ENCODE measurements at places on chromosomes 12 and 14.

DNA sequence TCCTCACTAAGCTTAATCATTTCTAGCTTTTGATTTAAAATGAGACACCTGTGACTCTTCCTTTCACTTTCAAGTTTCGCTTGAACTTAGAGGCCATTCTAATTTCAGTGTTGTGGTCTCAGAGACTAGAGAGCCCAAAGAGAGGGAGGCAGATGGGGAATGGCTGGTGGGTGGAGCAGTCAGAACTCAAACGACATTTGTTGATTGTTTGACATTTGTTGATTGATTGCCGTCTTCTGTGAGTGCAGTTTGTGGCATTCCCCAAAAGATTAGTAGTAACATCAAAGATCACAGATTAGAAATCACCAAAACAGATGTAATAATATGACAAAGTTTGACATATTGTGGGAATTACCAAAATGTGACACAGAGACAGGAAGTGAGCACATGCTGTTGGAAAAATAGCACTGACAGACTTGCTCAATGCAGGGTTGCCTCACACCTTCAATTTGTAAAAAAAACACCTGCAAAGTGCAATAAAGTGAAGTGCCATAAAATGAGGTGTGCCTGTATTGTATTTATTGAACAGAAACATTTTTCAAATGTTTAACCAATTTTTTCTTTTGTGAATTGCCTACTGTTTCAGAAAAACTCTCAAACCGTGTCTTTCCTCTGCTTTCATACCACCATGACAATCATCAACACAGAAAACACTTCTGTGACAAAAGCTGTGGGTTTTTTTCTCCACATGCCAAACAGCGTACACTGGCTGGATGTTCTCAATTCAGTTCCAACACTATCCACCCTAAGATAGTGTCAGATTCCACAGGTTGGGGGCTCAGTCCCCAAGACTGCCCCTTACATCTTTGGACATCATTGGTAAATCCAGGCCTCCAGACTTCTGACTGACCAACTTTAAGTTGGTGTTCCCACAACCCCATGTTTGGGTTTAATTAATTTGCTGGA is 376.3 kb upstream of the RGS6 start:
- peak; percentile 53 for DNase-seq

- peak; percentile 53 for DNase-seq
These were observed 700.2 kb downstream of the DIO2 start for GRCh38 chr14:79511146-79511545.

DNA sequence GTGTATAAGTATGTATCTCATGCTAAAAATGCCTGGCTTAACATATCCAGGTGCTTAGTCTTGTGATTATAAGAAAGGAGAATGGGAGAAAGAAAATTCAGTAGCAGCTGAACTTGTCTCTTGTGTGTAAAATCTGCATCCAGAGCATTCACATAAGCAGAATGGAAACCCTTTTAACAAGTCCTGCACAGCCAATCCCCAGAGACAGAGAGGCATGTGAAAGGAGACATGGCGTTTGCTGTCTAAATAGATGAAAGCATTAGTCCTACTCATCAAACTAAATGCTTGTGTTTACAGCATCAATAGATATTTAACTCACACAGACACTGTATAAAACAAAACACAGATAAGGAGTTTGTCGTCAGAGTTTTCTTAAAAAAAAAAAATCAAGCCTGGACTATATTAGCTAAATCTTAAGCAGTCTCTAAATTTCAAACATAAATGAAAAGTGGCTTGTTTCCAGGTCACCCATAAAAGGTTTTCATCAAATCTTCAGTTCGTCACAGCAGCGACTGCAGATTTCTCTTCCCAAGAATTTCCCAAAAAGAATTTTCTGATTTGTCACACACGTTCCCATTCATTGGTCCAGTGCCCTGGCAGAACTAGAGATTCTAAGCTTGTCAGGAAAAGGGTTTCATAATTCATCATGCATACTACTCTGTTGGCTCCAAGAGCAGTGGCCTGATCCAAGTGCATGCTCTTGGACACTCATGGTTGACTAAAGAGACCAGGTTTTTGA is 249.2 kb downstream of the BTG1 start:
- DNase-seq: peak; percentile 6

GRCh38 chr12:105504286-105504685 is 173.8 kb downstream of the C12orf75 start:
- no peak for DNase-seq

DNA sequence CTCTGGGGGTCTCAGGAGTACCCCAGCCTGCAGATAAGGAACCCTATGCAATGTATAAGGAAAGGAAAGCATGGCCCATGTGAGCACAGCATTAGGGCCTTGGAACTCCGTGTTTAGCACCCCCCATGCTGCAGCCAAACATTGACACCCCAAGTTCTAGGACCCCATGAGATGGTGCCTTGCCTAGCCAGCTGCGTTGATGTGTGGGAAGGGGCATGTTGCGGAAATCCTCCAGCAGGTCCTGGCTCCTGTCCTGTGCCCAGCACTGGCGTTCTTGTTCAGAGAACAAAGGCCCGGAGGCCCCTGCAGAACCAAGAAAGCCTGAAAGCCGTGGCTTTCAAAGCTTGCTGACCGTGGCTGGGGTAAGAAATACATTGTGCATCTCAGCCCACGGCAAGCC is 99.4 kb upstream of the DIO3 start:
- DNase-seq: no peak

- DNase-seq: no peak
These were observed 23.2 kb downstream of the UBE3B start for GRCh38 chr12:109500406-109501185.

DNA sequence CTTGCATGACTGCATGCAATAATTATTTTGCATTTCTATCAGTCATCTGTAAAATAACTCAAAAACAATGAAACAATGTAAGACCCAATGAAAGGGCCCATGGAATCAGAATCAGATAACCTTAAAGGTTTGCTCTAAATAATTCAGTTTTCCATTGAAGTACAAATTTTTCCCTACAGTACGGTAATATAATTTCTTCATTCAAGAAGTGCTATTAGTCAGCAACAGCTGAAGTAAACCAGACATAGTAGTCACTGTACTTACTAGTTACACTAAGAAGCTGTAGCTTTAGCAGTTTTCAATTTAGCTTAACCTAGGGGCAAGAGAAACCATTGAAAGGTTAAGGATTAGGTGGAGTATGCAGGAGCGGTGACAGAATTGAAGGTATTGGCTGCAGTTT is 43.5 kb downstream of the BCAT1 start:
- DNase-seq: no peak

DNA sequence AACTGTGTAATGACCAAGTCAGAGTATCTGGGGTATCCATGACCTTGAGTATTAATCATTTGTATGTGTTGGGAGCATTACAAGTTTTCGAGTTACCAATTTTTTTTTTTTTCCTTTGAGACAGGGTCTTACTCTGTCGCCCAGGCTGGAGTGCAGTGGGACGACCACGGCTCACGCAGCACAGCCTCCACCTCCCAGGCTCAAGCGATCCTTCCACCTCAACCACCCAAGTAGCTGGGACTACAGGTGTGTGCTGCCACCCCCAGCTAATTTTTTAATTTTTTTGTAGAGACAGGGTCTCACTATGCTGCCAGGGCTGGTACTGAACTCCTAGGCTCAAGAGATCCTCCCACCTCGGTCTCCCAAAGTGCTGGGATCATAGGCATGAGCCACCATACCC is 19.7 kb downstream of the SSH1 start:
- no peak for DNase-seq

- no peak for DNase-seq
These were observed 18.6 kb downstream of the AGAP2 start for GRCh38 chr12:57719777-57720605.

DNA sequence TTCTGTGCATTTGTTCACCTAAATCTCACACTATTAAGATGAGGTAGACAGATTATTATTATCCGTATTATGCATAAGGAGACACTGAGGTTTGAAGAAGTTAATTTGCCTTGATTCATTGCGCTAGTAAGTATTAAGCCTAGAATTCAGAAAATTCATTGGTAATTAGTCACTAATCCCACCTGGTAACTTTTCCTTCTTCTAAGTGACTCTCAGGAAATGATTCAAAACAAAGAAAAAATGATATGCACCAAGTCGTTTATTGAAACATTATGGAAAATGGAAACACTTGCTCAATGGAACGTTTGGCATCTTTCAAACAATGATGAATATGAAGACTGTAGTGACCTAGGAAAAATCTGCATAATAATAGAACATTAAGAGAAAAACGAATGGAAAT is 15.2 kb downstream of the RFX4 start:
- DNase-seq: no peak

DNA sequence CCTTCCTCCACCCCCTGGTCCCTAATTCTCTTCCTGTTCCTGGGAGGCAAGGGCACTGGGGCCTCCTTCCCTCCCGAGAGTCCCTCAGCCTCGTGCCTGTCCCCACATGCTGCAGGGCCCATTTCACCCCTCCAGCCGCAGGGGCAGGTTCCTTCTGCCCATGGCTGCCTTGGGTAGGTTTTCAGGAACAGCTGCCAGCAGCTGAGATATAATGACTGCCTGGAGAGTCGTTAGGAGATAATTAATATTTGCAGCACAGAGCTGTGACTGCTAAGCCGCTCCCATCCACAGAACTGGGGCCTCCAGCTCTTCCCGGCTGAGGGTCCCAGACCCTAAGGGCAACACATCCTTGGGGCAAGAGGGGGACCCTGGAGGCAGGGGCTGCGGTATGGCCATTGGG is 211.9 kb upstream of the LHX5 start:
- DNase-seq: peak; percentile 96

GRCh38 chr14:69055999-69056788 is 77.1 kb upstream of the ACTN1 start:
- DNase-seq: peak; percentile 73

DNA sequence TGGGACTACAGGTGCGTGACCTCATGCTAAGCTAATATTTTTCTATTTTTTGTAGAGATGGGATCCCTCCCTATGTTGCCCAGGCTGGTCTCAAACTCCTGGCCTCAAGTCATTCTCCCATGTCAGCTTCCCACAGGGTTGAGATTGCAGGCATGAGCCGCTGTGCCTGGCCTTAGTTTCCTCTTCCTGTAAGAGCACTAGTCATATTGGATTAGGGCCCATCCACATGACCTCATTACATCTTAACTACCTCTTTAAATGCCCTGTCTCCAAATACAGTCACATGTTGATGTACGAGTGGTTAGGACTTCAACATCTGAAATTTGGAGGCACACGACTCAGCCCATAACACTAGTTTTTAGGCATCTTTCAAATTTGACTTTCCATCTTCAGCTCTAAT is 72.2 kb upstream of the RASSF3 start:
- no peak for DNase-seq

GRCh38 chr12:54684636-54685630 is 36.8 kb upstream of the DCD start:
- DNase-seq: peak; percentile 32

DNA sequence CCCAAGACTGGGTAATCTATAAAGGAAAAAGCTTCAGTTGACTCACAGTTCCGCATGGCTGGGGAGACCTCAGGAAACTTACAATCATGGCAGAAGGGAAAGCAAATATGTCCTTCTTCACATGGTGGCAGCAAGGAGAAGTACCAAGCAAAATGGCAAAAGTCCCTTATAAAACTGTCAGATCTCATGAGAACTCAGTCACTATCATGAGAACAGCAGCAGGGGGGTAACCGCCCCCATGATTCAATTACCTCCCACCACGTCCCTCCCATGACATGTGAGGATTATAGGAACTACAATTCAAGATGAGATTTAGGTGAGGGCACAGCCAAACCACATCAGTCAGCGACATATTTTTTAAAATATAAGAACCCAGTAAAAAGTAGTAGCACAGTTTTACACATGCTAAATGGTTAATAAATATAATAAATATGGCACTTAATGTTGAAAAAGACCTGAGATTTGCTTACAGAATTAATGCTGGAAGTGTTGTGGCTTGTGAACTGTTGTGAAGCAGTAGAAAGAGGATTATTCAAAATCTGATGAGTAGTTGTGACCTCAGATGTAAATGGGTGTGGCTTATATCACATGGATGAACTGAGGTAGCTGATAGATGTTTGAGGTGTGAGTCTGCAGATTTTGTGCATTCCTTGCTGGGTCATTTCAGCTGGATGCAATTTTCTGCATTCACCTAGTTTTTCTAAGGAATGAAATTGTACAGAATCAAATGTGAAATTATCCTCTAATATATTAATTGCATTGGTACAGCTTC is 46.9 kb upstream of the CHPT1 start:
- no peak for DNase-seq

DNA sequence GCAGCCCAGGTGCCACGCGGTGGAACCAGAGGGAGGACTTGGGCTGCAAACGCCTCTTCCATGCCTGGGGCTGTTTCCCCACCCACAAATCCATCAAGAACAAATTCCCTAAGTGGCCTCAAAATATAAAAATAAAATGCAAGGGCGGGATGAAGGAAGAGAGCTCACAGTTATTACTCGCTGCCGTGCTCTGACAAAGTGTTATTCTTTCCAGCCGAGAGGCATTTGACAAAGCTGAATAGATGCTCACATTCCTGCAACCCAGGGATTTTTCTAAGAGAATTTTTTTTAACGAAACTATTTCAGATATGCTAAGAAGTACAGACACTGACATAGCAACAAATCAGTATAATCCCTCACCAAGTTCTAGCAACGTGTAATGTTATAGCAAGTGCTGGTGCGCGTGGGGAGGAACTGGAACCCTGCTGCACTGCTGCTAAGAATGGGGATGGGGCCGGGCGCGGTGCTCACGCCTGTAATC is 70.7 kb downstream of the SCARB1 start:
- no peak for DNase-seq

DNA sequence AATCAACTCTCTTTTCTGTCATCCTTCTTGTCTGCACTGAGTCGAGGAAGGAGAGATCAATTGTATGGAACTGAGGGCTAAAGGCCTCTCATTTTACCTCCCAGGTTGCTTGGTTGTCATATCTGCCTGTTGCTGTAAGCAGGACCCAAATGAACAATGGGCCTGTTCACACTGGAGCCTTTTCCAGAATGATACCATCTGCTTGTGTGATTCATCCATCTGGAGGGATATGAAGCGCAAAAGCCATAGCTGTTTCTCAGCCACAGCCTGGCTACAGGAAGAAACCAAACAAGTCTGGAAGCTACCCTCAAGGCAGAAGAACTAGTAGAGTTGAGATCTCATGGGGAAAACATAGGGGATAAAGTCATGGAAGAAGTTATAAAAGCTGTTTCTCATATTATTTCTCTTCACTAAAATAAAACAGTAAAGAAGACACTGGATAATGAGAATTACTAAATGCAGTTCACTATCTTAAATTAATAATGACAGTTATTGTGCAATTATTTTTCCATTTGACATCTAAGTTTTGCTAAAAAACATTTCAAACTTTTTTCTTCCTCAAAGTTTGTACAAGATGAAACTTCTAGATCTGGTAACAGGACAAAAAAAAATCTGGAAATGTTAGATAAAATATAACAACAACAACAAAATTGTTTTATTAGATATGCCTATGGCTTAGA is 106.3 kb downstream of the SPTSSA start:
- peak; percentile 89 for DNase-seq

- DNase-seq: no peak
These were observed 15.1 kb downstream of the TUNAR start for GRCh38 chr14:95891742-95892141.

GRCh38 chr14:77301103-77301502 is 19.6 kb downstream of the POMT2 start:
- DNase-seq: peak; percentile 75

- DNase-seq: no peak
These were observed 396.7 kb upstream of the OR4E1 start for GRCh38 chr14:22070119-22070982.

All from NCI-H69 (cell line).